ENCODE measurements at places on chromosomes 5 and 9.

- DNase-seq: no peak
Measured at GRCh38 chr5:77427998-77428397, 64.1 kb downstream of the WDR41 start.

- DNase-seq: peak; percentile 42
Measured at GRCh38 chr5:59757442-59757841, 136.1 kb downstream of the PDE4D start.

DNA sequence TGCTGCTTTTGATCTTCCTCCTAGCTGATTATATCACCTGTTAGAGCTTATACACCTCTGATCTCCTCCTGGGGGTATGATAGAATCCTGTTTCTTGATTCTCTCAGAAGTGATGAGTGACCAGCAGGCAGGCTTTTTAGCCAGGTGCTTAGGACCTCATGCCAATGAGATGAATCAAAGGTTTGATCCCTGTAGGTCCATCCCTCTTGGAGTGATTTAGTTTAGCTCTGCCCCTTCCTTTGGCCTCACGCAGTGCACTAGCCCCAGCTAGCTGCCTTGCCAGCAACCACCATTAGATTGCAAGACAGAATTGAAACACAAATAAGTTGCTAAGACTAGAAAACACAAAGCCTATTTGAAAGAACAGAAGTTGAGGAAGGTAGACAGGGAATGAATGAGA, 84.4 kb downstream of the ZSWIM6 start:
- no peak for DNase-seq

- DNase-seq: no peak
Measured at GRCh38 chr9:126108240-126108639, 218.4 kb upstream of the MVB12B start.

DNA sequence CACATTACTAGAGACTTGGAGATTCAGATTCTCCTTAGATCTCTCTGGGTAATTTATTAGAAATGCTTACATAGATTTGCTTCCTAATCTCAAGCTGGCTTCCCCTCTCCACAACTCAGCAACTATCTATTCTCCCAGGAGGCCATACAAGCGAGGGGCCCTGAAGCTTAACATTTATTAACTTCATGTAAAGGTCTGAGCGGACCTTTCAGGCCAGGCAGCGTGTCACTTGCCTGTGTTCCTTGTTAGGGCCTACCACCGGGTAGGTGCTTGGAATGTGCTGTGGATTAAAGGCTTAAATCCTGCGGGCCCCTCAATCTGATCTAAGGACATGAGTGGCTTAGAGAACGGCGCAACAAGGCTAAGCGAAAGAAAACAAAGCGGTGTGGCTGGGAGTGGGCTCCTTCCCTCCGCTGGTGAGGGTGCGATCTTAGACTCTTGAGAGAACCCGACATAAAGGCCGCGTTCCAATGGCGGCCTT, 712 bp upstream of the HSPA4 start:
- DNase-seq: no peak

GRCh38 chr5:169798438-169798837, 161.4 kb downstream of the DOCK2 start:
- DNase-seq: no peak

GRCh38 chr9:10613419-10613818, 617 bp upstream of the PTPRD start:
- no peak for DNase-seq

- DNase-seq: peak; percentile 85
Measured at GRCh38 chr9:4077499-4078102, 222.3 kb downstream of the GLIS3 start.

DNA sequence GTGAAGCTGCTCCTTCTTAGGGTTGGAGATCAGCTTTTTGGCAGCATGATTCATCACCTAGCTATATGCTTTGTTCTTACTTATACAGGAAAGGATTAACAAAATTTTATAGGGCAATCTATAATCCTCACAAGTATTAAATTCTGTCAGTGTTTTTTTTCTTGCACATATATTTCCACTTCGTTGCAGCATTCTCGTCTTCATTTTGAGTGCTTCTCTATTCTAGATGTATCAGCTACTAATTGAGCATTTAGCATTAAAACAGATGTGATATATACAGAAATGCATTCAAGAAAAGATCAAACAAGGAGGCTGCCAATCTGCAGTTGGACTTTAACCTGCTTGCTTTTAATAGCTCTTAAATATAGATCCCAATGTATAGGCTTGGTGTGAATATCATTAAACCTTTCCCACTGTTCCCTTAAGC, 3.6 kb upstream of the CTXN3 start:
- DNase-seq: peak; percentile 61

DNA sequence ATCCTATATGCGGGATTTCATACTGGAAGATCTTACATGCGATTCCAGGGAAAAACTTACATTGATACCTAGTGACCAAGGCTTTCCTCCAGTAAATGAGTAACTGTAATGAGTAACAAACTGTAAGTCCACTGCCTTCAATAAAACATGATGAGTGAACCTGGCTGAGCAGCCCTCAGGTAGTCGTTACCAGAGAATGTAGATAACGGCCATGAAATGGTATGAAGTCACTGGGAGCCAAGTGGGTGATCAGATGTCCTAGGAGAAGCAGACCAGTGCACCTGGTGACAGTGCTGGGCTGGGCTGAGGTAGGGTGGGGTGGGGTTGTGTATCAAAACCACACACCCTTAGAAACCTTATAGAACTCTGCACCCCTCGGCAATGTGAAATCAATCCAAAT, 203.6 kb downstream of the ALDH1A1 start:
- no peak for DNase-seq

GRCh38 chr9:129750013-129750638, 2.7 kb downstream of the PTGES start:
- no peak for DNase-seq

DNA sequence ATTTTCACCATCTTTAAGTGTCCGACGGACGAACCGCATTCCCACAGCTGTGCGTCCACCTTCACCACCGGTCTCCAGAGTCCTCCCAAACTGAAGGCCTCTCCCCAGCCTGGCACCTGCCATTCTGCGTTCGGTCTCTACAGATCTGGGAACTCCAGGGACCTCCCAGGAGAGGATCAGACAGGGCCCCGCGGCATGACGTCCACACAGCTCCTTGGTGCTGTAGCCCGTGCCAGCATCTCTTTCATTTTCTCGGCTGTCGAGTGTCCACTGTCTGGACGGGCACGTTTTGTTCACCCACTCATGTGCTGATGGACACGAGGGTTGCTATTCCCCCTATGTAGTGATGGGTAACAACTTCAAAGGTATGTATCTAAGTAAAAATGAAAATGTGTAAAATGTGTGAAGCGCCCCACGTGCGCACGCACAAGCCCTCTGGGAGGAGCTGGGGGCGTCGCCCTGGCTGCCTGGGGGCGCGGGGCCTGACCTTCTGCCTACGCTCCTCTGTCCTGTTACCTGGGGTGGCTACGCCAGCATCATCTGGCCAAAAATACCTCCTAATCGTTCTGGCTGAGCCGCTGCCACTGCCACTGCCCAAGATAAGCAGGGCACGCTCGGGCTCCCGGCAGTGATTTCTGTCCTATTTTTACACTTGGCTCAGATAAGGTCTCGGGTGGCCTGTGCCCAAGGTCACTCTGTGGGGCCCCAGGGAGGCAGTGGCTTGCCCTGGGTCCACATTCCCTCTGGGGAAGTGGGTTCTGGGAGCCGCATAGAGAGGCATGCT, 10.8 kb upstream of the SLC12A7 start:
- no peak for DNase-seq

DNA sequence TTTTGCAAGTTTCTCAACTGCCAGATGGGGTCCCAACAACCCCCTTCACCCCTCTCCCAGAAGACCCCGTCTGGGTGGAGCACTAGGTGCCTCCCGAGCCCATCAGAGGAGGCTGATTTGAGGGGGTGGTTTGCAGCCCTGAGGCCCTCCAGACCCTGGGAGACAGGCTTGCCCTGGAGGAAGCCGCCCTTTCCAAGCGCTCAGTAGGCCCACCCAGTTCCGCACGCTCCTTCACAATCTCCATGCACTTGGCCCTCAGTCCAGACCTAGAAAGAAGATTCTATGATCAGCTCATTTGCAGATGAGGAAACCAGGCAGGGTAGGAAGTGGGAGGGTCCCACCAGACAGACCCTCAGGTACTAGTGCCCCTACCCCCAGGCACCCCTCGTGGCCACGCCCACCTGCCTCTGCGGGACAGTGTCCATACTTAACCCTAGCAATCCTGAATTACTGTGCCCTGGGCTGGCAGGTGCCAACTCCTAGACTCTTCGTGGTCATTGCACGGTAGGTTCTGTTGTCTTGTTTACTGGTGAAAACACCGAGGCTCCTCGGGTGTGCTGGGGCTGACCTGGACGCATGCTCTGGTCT, 22.3 kb downstream of the OR2V1 start:
- no peak for DNase-seq

DNA sequence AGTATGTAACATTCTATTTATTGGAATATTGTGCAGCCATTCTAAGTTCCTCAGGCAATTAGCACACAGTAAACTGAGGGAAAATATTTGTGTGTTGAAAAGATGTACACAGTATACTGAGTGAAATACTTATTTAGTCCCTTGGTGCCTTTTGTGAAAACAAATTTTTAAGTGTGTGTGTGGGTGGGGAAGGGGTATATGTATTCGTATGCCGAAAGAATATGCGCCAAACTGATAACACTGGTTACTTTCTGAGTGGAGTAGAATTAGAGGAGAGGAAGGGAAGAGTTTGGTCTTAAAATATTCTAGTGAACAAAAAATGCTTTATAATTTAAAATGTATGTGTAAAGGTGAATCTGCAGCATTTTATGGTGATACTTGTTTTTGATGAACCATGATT, 3.1 kb downstream of the DCP2 start:
- no peak for DNase-seq

GRCh38 chr9:7967851-7968250, 168.3 kb upstream of the DMAC1 start:
- DNase-seq: peak; percentile 67

DNA sequence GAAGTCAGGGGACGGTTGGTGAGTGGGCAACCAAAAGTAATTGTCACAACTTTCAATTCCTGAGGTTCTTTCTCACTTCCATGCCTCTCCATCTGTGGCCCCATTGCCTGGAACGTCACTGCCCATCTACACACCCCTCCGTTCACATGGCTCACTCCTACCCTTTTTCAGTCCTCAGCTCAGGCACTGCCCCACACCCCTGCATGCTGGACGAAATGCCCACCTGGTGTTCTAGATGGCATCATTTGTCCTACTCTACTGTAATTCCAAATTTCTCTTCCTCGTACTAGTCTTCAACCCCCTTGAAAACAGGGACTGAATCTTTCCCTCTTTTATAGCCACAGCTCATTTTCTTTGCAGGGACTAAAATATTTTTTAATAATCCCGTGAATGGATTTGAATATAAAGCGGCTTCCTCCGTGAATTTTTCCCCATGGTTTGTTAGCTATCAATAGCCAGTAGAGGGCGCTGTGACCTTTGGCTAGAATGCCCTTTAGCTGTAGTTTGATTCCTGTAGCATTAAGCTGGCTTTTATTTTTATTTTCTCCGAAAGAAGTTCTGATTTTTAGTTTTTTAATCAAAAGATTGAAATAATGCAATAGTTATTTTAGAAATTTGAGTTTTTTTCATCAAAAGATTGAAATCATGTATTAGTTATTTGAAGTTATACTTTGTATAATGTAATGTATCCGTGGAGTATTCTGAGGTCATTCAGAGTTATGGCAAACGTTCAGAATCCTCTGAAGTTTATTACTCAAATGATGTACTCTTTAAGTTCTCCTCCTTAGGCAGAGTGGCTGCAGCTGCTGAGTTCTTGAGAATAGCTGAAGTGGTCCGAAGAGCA, 232.1 kb downstream of the SH3GL2 start:
- DNase-seq: peak; percentile 81

GRCh38 chr9:14251154-14252071, 62.5 kb downstream of the NFIB start:
- DNase-seq: peak; percentile 96

DNA sequence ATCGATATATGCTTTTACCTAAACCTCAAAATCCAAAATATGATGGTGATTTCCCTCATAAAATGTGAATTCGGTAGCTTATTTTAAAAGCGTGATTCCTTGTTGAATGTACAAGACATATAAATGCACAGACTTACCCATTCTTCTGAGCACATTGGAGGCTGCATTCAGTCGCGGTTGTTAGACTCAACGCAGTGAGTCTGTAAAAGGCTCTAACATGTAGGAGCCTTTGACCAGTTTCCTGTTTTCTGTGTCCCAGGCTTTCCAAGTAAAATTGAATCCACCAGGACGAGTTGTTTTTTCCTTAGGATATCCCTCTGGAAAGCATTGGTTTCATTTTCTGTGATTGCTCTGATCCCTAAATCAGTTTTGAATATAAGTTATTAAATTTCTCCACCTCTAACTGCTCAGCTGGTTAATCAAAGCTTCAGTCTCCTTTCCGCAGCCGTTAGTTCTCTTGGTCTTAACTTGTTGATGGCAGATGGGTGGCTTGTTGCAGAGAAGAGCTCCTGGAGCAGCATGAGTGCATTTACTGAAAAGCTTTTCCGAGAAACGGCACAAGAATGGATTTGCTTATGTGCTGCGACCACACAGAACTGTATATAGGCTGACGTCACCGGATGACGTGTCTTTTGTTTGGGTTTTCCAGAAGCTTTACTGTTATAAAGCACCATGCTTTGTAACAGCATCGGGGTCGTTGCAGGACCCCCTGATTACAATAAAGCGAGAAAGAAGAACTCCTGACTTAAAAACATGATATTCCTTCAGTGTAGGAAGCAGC, at the start of gene LRRTM2:
LRRTM2 (minus strand) TSS at position 565 of the 781 bp plus-strand sequence; CDS start at position 141, 424 bp downstream.
- no peak for DNase-seq

DNA sequence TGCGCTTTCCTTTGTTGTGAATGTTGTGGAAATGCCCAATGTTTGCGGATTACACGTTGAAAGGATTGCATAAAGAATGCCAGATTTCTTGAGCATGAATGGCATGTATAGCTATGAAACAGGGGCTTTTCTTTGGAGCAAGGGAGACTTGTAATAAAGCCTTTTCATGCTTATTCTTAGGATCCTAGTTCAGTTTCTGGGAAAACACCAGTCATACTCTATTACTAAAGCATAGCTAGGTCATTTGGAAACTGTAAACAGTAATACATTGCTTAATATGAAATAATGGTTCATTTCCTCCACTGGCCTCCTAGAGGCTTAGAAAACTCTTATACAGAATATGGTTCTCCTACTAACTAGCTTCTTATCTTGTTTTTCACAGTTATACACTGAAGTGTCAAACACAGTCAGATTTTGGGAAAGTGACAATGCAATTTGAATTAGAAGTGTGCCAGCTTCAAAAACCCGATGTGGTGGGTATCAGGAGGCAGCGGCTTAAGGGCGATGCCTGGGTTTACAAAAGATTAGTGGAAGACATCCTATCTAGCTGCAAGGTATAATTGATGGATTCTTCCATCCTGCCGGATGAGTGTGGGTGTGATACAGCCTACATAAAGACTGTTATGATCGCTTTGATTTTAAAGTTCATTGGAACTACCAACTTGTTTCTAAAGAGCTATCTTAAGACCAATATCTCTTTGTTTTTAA, 104.2 kb downstream of the MELK start:
- no peak for DNase-seq

- no peak for DNase-seq
Measured at GRCh38 chr5:164052536-164053093, 547.2 kb downstream of the MAT2B start.

Measured in HT-29 (cell line).